ENCODE measurements at places on chromosomes 16 and 17. TPM values are rescaled to one million over a fixed set of nuclear protein-coding genes. Genes with fewer than 3 reads are reported as not detected.

DNA sequence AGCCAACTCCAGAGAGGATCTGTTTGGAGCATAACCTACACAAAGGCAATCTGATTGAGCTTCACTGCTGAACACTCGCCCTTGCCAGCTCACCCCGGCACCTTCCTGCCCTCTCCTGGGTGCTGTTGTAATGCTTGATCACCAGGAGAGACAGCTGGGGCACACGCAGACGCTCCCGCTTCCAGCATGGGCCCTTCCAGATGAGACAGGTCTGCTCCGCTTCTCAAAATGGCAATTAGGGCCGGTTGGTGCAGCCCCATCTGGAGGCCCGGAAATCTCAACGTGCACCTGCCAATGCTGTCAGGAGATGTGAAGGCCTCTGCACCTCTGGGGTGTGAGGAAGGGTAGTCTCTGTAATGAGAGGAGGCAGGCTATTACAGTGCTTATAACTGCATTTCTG lies 206.1 kb downstream of the ABCC12 start:
- DNase-seq = no peak

DNA sequence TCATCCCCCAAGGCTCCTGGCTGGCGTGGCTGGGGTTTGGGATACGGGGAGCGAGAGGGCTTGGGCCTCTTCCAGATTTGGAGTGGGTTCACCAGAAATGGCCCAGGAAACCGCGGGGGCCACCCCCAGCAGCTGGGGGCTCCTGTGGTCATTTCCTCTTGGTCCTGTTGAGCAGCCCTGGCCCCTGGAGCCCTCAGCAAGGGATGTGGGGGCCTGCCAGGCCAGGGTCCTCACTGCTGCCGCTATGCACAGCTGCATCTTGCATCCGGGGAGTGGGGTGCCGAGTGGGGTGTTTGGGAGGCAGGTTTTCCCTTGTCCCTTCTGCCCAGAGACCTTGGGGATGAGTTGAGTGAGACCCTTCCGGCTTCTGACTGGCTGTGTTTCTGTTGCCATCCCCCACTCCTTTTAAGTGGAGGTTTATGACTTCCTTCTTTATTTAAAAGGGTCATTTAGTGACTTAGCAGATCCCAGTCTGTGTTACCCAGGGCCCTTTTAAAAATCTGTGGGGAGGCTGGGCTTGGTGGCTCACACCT lies 319.8 kb downstream of the SEC14L1 start:
- DNase-seq = no peak

DNA sequence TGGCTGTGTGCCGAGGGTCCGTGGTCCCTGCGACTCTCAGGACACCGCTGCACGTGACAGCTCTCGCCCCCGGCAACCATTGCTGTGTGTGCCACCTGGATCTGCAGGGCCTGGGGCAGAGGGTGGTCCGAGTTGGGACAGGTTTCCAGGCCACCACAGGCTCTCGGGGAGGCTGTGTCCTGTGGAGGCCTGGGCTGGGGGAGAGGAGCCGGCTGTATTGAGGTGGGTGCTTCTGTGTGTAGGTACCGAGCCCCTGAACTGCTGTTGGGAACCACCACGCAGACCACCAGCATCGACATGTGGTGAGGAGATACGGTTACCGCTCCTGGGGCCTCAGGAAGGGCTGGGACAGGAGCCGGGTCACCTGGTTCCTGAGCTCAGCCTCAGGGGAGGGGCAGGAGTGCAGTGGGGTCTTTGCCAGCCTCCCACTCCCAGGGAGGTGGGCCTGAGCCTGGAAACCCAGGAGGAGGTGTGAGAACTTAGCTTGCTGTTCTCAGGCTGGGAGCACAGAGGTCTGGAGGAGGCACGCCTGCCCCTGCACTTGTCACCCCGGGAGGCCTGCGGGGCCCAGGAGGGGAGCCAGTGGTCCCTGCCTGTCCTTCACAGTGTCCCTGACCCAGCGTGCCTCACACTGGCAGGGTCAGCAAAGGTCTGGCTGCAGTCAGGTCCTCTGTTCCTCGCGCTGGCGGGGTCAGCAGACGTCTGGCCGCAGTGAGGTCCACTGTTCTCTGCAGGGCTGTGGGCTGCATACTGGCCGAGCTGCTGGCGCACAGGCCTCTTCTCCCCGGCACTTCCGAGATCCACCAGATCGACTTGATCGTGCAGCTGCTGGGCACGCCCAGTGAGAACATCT lies 7.3 kb downstream of the SPATA2L start:
- DNase-seq = no peak

DNA sequence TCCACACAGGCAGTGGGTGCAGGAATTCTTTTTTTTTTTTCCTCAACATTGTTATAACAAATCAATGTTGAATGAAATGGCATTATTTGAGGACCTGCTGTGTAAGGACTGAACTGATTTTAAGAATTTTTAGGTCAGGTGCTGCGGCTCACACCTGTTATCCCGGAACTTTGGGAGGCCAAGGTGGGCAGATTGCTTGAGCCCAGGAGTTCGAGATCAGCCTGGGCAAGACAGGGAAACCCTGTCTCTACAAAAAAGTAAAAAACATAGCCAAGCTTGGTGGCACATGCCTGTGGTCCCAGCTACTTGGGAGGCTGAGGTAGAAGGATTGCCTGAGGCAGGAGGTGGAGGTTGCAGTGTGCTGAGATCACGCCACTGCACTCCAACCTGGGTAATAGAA lies 12.4 kb downstream of the MPRIP start:
- no peak for DNase-seq

DNA sequence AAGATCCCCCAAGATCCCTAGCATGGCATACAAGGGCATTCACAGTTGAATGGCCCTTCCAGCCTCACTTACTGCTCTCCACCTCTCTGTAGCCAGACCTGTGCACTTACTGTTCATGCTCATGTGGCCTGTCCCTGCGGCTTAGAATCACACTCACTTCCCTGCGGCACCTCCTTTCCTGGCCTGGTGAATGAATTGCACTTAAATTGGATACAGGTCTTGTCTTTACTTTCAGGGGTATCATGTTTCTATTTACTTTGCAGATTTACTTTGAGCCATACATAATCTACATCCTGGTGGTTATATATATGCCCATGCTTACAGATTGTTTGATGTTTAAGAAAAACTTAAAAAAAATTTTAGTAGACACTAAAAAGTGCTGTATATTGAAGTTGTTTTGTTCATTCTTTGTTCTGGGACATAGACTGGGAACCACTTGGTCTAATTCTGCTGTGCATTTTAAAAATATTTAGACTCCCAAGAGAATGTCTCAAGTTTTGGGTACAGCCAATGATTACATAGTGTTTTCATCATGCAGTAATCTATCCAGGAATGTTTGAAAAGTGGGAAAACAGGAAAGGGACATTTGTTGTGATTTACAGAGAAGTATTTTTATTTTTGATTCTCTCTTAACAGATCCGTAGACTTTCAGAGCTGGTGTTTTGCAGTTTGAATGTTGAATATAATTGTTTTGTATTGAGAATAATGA lies 63.9 kb downstream of the NUP88 start:
- DNase-seq = no peak

DNA sequence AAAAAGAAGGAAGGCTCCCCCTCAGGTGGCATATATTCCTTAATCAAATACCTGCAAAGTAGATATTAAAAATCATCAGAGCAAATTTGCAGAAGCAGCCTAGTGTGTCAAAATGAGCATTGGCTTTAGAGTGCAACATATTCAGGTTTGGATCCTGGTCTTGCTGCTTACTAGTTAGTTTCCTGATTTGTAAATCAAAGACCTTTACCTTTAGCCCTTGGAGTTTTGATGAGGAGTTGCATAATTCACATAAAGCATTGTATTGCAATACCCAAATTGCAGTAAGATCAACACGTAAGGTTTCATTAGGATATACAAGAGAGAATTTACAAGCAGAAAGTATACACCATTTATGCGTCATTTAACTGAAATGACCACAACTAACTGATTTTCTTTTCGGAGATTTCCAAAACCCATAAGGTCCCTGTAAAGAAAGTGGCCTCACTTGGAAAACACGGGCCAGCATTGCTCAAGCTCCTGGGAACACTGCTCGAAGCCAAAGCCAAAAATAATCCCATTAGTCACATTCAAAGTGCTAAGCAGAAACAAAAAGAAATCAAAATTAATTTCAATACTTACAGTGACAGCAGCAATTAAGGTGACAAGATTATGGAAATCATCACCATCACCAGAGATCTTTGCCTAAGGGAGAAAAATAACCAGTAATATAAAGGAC lies 415.9 kb upstream of the ERCC4 start:
- no peak for DNase-seq

- no peak for DNase-seq
Observed at GRCh38 chr17:40608061-40608581, 39.5 kb downstream of the SMARCE1 start.

PRAC2 gene
- polyA plus RNA-seq = not detected

G6PC1 gene
- polyA plus RNA-seq = 4.2 TPM

Data from right renal pelvis (tissue), 4 donors.